SJSA1 (cell line): ENCODE measurements at places on chromosomes 3 and 15.

DNA sequence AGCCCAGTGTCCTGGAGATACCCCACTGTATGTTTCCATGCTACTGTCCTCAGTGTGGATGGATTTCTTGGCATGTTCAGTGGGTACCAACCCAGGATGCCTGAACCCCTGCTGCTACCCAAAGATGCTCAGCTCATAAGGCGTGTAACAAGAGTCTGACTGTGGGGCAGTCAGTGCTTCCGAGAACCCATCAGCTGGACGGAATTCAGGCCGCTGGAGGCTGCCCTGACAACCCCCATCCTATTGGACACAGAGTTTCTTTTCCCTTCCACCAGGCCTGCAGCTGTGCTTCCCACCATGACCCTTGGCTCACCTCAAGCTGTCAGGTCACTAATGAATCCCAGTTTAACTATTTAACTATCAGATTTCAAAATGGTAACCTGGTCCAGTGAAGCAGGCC is 224.1 kb upstream of the FEZF2 start:
- DNase-seq = no peak

- DNase-seq = no peak
These were observed 342.8 kb upstream of the ARPP21 start for GRCh38 chr3:35296533-35296932.

DNA sequence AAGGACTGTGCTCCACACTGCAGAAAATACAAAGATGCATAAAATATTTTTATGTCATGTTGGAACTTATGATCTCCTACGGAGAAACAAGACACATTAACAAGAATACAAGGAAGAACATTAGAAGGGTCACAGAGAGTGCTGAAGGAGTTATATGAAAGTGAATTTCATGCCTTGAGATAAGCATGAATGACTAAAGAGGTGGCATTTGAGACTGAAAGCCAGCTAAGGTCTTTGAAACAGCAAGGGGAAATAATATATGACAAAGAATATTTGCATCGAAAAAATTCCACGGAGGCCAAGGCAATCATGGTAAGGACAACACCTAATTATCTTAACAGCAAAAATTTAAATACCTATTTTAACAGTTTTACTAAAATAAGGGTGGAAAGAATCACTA is 12.5 kb downstream of the GSK3B start:
- DNase-seq = no peak

- no peak for DNase-seq
These were observed 195.6 kb upstream of the AZI2 start for GRCh38 chr3:28544236-28544635.

- no peak for DNase-seq
These were observed 186.5 kb upstream of the SLITRK3 start for GRCh38 chr3:165382672-165383071.

DNA sequence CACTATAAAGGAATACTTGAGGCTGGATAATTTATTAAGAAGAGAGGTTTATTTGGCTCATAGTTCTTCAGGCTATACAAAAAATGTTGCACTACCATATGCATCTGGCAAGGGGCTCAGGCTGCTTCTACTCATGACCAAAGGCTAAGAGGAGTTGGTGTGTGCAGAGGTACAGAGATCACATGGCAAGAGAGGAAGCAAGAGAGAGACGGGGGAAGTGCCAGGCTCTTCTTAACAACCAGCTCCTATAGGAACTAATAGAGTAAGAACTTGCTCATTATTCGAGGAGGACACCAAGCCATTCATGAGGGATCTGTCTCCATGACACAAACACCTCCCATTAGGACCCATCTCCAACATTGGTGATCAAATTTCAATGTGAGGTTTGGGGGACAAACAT is 6.0 kb upstream of the FNDC3B start:
- no peak for DNase-seq

- no peak for DNase-seq
These were observed 112.5 kb downstream of the SUCNR1 start for GRCh38 chr3:151985787-151986430.

DNA sequence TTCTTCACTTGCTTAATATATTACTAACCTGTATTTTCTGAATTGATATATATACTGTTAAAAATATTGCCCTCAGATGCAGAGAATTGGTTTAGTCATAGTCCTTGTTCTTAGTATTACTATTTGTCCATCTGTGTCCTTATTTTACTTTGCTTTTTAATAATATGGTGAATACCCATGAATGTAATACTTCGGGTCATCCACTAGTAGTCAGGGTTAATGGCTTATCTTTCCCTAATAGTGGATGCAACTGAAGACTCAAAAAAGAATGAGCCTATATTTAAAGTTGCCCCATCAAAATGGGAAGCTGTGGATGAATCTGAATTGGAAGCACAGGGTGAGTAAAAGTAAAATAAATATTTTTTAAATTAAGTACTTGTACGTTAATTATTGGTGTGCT is 36.5 kb downstream of the U2SURP start:
- no peak for DNase-seq

DNA sequence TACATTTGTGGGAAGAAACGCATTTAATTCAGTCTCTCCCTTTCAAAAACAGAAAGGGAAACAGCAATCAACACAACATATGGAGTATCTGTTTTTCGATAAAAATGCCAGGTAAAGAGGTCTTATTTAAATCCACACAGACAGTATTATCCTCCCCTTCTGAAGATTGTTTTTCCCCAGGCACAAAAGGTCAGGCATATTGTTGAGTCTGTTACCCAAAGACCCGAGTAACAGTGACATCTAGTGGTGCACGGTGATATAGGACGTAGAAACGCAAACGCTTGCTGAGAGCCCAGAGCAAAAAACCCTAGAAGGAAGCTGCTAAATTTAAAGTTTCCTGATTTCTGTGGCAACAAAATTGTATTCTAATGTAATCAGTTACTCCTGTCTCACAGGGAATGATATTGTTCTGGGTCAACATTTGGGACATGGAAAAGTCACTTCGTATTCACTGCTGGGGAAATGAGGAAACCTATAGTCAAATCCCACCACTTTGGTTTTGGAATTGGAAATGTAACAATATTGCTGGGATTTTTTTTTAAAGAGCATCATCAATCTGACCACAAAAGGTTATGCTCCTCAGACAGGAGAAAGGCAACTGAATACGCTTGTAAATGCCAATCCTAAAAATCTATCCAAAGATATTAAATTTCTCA is 312.7 kb upstream of the CCDC54 start:
- peak; percentile 56 for DNase-seq

DNA sequence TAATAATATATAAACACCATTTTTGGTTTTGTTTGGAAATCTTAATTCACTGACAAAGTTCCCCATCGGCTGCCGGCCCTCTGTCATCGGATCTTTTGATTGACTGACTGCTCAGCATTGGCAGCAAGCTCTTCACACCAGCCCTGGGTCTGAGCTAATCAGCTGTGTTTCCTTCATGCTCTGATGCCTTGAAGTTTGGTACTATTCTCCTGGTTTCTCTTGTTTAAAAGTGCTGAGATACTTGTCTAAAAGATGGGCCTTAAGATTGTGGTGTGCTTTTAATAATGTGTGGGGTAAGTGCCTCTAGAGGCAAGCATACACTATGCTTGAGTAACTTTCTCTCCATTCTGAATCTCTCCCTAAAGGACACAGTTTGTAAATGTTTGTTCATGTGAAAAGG is 415.5 kb upstream of the TPRG1 start:
- no peak for DNase-seq

DNA sequence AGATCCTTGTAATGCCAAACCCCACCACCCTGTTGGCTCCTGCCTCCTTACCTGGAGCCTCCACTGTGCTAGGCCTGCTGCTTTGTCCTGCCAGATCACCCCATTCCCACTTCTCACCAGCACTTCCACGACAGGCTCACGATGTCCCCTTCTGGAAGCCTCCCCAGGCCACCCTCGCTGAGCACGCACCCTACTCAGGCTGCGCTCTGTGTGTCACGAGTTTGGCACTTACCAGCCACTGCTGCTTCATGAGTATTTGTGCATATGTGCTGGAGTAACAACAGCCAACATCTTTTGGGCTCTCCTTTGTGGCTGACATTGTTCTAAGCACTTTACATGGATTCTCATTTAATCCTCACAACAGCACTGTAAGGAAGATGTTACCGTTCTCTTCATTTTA is 58.1 kb downstream of the PDIA5 start:
- no peak for DNase-seq

GRCh38 chr15:74277242-74277810 is 41.2 kb downstream of the CCDC33 start:
- DNase-seq = no peak

GRCh38 chr3:54121414-54122323 is 683 bp upstream of the CACNA2D3 start:
- DNase-seq = no peak

DNA sequence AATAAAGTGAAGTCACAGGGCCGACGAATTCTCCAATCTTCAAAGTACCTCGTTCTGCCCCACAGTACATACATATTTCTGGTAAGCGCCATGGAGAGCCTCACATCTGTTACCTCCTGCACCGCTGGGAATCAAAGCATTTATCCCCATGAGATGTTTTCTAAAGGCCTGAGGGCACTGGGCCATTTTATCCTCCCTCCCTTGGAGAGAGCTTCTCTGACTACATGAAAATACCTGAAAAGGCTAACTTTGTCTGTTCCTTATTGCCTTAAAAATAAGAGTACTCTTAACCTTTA is 148.1 kb downstream of the RORA start:
- DNase-seq = no peak

DNA sequence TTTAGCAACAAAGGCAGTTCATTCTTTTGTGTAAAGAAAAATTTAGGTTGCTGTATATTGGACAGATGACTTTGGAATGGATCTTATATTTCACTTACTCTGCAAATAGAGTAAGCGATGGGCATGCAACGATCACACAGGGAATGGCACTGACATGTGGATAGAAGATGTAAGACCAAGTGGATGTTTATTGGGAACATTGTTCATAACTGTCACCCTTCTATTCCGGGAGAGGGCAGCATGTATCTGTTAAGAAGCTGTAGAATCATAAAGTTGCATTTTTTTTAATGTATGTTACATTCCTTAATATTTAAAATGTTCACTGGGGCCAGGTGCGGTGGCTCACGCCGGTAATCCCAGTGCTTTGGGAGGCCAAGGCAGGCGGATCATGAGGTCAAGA is 41.2 kb downstream of the HPS3 start:
- DNase-seq = no peak

DNA sequence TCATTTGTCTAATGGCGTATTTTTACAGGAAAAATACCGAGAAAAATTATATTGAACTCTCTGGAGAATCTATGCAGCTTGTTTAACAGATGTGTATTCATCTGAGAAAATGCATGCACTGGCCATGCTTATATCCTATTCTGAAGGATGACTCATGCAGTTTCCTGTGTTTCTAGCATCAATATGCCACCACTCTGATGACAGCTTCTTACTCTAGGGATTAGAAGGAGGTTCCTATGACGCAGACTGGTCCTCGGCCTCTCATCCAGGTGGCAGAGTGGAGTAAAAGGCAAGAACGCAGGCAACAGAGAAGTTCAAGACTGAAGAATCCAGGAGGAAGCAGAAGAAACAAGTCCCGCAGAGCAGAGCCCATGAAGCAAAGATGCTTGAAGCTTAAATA is 910.0 kb upstream of the ROBO1 start:
- no peak for DNase-seq

DNA sequence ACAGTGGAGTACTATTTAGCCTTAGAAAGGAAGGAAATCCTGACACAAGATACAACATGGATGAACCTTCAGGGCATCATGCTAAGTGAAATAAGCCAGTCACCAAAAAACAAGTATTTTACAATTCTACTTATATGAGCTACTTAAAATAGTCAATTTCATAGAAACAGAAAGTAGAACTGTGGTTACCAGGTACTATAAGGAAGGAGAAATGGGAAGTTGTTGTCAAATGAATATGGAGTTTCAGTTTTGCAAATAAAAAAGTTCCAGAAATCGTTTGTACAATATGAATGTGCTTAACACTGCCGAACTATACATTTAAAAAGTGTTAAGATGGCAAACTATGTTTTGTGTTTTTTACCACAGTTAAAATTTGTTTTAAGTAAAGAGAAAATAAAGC is 26.8 kb downstream of the TRANK1 start:
- no peak for DNase-seq

DNA sequence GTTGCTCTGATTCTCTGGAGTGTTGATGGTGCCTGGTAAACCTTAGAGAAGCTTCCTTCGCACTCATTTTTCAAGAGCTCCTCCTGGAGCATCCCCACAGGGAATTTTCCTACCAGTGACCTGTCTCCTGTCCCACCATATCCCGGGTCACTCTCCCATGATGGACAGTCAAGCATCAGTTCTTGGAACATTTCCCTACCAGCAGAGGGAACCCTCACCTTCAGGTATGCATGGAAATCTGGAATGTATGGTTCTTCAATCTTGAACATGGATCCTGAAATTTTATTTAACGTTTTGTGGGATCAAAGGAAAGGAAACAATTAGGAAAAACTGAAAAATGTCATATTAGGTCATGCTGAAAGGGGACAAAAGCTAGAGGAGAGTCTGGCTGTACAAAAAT is 153.8 kb downstream of the SPATA16 start:
- no peak for DNase-seq

GRCh38 chr3:152454076-152454875 is 185.5 kb downstream of the MBNL1 start:
- DNase-seq = no peak

- no peak for DNase-seq
These were observed 143.8 kb upstream of the IL12A start for GRCh38 chr3:159844801-159845261.

GRCh38 chr15:57496946-57497869 is 94.5 kb upstream of the MYZAP start:
- DNase-seq = no peak

- DNase-seq = no peak
These were observed 210.6 kb upstream of the IGF1R start for GRCh38 chr15:98437752-98438151.

GRCh38 chr15:69988541-69989225 is 109.0 kb downstream of the TLE3 start:
- no peak for DNase-seq

- DNase-seq = no peak
These were observed 852.0 kb downstream of the FHIT start for GRCh38 chr3:60399292-60399691.

DNA sequence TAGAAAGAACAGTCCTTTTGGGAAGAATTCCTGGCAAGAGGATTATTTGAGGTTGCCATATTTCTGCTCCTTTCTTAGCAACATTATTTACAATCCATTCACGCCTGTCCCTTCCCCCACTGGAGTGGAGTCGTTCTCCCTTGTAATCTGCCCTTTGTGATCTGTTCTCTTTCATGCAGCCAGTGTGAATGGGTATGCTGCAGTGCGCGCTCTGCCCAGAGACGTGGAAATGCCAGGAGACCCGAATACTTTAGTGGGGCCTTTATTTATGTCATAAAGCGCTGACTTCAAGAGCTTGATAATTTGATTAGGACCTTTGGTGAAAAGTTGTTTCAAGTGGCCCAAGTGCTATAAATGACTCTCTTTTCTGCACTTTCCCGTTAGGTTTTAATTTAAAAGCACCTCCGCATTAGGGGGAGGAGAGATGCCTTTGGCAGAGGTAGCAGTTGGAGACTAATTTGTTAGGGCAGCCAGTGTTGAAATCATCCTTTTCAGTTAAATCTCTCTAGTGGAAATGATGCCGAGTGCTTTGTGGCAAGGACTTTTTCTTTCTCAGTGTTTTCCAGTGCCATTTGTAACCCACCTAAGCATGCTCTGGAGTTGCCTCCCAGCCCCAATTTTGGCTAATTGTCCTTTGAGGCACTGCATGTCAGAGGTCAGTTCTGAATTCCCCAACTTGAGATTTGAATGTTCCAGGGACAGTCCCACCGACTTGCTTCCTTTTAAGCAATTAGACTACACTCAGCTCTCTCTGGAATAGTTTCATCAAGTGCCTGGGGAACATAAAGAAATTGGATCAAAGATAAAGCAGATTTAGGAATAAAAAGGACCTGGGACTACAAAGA is 52.4 kb downstream of the PSMD6 start:
- DNase-seq = no peak
